Stimulated activated CD4-positive, alpha-beta T cell treated with anti-CD3 and anti-CD28 coated beads, Interleukin-15, amount 100 ng/mL, for 1 hour (primary cell): ENCODE measurements at places on chromosomes 11 and 22.

DNA sequence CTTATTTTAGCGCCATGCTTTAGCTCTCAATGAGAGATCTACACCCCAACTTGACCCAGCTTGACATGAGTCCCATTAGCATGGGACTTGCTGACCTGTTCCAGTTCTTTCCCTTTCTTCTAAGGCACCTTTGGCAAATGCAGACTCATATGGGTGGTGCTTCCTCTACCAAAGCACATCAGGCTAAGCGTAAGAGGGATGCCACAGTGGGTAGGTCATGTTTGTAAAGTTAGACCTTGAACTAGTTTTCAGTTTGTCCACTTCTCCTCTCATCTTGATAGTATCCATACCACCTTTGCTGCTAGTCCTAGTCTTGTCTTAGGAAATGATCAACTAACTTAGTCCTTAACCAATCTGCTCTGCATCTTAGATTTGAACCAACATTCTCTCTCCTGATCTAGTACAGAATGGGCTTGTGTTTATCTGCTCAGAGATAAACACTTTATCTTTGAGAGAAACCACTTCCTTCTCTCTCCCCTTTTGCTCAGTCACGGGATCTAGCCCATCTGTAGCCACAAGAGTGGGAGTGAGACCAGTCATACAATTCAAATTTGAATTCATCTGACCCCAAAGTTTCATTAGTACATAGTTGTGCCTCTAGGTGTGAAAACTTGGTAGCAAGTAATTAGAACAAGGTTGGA lies 72.1 kb upstream of the CD44 start:
- DNase-seq = no peak

- DNase-seq = no peak
Observed at GRCh38 chr11:41334007-41334933, 125.2 kb downstream of the LRRC4C start.

- DNase-seq = no peak
Observed at GRCh38 chr11:65958291-65958690, 3.2 kb upstream of the SART1 start.

GRCh38 chr11:19253153-19253745 lies 12.5 kb upstream of the E2F8 start:
- no peak for DNase-seq

- no peak for DNase-seq
Observed at GRCh38 chr11:13043912-13044628, 35.0 kb downstream of the RASSF10 start.

- DNase-seq = no peak
Observed at GRCh38 chr11:107683807-107684206, 28.0 kb downstream of the SLN start.

DNA sequence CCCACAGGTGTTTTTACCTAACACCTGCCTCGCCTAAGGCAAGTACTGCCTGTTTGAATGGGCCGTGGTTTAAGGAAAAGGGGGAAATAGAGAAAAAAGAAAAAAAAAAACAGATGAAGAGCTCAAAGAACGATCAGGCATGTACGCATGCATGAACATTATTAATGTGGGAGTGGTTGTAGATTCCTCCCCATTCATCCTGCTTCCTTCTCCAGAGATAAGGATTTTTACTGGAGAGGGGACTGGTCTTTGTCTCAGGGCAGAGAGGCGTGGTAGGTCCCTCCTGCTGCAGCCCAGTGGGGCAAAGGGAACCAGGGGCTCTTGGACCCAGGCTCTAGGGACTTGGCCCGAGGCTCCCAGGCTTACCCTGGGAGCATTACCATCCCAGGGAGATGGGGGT lies 23.1 kb downstream of the RPS6KA4 start:
- DNase-seq = no peak

DNA sequence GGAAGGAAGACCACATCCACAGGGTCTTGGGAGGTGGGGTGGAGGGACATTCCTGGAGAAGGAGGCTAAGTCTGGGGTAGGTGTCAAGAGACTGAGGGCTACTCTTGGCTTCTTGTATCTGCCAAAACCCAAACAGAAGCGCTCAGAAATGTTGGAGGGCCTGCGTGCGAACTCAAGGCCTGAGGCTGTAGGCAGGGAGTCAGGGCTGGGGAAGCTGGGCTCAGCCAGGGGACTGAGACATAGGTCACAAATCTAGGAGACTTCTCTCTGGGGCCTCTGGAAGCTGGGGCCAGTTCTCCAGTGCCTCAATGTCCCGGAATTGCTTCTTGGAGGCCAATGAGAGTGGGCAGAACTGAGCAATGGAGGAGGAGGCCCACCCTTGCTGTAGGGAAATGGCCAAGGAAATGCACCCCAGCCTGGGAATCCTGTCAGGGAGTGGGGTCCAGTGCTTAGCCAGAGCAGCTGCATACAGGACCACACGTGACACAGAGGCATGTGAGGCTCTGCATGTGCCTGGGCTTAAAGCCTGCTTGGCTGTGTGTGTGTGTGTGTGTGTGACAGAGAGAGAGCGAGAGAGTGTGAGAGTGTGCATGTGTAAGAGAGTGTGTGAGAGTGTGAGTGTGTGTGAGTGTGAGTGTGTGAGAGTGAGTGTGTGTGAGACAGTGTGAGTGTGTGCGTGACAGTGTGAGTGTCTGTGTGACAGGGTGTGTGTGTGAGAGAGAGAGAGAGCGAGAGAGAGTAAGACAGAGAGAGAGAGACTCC lies 141.3 kb downstream of the ST3GAL4 start:
- no peak for DNase-seq

- DNase-seq = no peak
Observed at GRCh38 chr22:49906799-49907290, 11.4 kb downstream of the ALG12 start.

GRCh38 chr11:133070791-133071190 lies 461.5 kb downstream of the OPCML start:
- no peak for DNase-seq

DNA sequence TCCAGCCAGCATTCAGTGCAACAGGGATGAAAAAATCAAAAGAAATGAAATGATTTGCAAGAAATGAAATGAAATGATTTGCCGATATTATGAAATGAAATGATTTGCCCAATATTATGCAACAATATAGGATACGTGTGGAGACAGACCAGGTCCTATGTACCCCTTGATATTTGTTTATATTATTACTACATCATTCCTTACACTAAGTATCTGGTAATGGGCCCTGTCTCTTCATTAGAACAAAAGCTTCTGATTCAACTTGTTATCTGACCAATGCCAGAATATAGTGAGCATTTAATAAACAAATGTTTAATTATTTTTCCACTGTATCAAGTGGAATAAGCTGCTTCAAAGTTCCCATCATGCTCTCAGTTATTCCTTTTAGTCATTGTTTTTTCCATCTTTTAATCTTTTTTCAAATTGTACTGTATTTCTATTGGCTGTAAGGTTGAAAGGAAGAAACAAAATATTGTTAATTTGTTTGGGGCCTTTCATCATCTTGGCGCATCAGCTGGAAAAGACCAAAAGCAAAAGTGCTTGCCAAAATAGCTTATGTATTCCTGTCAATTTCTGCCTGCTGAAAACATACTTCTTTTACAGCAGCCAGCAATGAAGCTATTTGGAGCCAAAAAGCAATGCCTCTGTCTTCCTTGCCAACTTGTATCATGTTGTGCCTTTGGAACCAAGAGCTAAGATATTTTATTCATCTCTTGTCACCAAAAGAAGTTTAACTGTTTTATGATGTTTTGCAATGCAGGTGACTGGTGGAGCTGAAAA lies 2314.9 kb downstream of the LRRC4C start:
- no peak for DNase-seq

- no peak for DNase-seq
Observed at GRCh38 chr11:32087597-32087996, 3.3 kb upstream of the RCN1 start.

DNA sequence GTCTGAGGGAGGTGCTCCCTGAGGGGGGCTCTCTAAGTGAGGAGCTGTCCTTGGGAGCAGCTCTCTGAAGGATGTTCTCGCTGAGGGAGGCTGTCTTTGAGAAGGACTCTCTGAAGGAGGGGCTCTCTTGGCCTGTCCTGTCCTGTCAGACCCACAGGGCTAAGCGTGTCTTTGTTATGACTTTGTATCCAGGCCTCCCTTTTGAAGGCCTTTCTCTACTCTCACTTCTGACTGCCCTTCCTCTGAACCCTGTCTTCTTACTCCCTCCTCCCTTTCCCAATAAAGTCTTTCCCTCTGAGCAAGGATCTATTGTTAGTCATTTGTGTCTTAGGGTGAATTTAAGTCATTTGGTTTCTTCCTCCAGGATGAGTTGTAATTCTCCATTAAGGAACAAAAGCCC lies 330.1 kb upstream of the PLET1 start:
- no peak for DNase-seq

GRCh38 chr22:39456522-39457197 lies at the start of gene MGAT3:
MGAT3 (plus strand) TSS chr22:39457012; CDS start chr22:39487348, 30,336 bp downstream.
- no peak for DNase-seq

GRCh38 chr11:73143126-73143838 lies 1.2 kb upstream of the FCHSD2 start:
- DNase-seq = no peak

DNA sequence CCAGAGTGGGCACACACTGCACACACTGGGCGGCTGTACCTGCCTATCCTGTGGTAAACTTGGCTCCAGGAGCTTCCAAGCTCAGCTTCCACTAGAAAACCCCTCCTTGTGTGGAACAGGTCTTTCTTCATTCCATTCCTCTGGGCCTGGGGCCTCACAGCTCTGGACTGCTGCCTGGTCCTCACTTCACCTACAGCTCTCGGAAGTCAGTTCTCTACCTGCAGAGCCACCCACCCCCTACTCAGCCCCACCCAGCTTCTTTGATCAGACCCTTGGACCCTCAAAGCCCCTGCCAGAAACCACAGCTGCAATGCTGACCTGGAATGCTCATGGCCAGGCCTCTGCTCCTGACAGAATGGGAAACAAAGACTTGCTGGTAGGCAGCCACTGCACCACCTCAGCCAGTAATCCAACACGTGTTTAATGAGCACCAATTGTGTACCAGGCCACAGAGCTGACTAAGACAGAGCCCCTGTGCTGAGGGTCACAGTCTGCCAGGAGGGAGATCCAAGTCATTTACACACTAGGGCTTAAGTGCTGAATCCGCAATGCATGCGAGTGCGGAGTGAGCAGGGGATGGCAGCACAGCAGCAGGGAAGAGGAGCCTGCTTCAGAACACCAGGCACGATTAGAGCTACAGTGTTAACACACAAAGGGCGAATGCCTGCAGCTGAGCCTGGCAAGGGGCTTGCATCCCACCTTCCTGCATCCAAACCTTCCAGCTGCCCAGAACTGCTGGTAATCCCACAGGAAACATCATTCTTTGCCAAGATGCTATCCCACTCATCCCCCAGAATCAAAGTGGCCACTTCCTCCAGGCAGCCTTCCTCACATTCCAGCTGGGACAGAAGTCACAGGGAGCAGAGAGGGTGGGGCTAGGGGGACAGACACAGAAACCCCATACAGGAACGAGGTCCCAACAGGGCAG lies 4.6 kb downstream of the GNB1L start:
- DNase-seq = no peak

DNA sequence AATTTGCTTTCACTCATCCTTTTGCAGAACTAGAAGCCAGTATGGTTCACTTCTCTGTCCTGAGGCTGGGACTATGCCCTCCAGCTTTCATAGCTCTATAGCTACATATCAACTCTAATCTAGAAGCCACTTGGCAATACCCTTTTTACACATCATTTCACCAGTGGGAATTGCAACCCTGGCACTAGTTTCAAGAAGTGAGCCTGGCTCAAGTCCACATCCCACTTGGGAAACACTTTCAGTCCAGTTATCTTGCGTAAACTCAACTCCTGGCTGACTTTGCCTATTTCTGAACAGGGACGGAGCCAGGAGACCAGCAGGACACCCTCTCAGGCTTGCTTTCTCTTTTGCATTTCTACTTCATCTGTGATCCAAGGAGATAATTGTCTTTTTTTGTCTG lies 19.9 kb upstream of the FAT3 start:
- DNase-seq = no peak

GRCh38 chr11:114239753-114240161 lies 56.4 kb upstream of the NNMT start:
- DNase-seq = no peak

GRCh38 chr11:123484448-123484847 lies 54.4 kb downstream of the GRAMD1B start:
- no peak for DNase-seq

DNA sequence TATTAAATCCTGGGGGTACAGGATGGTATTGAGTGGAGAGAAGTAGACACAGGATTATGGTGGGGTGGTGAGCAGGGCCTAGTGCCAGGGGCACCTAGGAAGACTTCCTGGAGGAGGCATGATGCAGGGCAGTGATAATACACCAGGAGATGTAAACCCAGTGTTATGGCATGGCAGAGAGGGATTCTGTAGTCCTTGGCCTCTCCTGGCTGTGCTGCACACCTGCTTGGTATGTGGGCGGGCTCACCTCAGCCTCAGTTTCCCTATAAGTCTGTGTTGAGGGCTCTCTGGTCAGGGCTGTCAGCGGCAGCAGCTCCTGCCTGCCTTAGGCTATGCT lies 2.2 kb downstream of the PDXP start:
- DNase-seq = no peak

DNA sequence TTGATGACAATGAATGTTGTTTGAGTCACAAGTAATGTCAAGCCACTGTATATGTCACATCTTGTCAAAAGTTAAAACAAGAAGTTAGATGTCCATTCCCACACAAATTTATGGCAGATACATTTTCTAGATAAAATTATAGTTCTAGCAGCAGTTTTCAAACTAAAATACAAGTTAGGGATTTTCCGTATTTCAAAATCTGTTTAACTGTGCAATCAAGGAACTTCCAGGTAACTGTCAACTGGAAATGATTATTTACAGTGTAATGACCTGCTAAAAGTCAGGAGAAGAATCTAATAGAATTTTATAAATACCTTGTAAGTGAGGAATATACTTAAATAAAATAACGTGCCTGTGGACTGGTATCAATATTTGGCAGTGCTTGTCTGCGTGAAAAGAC lies 111.5 kb downstream of the PDE3B start:
- DNase-seq = no peak

DNA sequence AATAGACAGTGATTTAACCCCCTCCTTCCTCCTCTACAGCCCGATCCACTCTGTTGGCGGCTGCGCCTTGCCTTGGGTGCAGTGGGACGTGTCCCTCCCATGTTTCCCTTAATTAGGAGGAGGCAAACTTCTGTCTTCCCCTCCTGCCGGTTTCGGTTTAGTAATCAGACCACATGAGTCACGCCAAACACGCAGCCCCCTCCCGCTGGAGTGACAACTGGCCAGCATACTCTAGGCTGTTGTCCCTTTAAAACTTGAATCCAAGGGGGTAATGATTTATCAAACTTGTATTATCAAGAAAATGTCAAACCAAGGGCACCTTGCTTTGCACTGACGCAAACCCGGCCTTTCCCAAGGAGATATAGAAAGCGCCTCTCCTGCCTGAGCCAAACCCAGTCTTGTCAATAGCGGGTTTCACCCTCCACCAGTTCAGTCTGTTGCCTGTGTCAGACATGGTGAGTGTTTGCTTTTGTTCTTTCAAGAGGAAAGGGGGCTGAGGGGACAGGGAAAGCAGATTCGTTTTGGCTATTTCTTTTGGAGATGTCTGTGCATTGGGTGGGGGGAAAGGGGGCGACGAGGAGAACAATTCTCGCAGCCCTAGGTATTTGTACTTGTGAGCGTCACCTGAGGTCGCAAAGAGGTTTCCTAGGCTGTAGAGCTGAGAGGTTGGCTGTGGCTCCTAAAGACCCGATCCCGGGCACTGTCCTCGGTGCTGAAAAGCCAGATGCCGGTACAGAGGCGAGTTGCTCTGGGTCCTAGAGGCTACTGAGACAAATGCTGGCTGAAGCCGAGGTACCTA lies at the start of gene SLC6A5:
Gene SLC6A5 (plus strand): TSS at position 388 of the 799 bp plus-strand sequence. CDS start 65 bp downstream, at position 453.
- DNase-seq = no peak
